Peyer's patch (tissue), 4 donors: ENCODE measurements at places on chromosomes 7 and 10.

- no peak for DNase-seq
Observed at GRCh38 chr7:8442814-8443304, 9.4 kb downstream of the NXPH1 start.

DNA sequence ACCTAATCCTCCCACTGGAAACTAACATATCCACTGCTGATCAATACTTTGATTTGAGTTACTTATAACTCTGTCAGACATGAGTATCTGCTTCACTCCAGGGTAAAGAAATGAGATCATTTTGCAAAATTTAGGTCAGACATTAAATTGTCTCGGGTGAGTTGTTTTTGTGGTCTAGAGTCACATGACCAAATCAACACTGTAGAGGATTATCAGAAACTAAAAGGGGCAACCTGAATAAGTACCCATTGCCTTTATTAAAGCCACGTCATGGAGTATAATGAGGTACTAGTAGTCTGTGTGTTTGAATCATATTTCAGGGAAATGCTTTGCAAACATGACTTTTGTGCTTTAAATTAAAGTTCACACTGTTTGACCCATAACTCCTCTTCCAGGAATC lies 107.7 kb upstream of the ADO start:
- DNase-seq, result no peak

DNA sequence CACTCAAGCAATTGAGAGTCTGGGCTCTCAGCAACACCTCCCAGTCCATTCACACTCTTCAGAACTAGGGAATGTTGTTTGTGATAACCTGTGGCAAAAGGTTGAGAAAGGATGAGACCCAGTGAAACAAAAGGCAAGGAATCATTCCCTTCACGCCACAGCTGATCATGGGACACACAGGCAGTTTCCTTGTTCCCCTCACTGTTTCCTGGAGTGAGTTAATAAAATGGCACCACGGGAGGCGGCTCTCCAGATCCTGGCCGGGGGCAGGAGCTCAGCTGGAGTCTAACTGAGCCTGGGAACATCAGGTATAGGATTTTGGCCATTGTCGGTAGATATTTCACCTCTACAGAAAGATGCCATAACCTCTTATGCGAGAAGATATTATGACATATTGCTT lies 107.3 kb upstream of the FAM171A1 start:
- DNase-seq, result no peak

DNA sequence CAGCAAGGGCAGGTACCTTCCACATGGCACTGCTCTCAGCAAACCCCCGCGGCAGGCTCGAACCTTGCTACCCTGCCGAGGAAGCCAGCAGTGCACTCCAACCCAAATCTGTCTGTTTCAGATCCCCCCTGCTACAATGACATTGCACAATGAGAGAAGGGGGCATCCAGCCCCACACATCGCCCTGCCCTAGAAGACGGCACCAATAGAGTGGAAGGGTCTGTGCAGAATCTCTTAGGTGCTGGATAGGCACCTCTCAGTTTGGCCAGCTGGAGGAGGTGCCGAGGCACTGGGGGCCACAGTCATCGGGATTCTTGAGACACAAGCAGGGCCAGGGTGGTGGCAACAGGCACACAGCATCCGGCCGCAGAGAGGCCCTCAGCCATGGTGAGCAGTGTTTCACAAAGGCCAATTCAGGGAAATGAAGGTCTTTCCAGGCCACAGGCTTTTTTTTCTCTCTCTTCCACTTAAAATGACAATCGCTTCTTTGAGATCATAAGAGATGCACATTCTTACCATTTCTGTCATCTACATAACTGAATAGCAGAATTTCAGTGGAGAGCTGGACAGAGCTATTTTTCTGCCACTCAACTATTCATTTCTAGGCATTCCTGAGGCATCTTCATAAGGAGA lies 281.3 kb downstream of the TNS3 start:
- no peak for DNase-seq

GRCh38 chr7:69677054-69677852 lies 79.0 kb downstream of the AUTS2 start:
- no peak for DNase-seq

DNA sequence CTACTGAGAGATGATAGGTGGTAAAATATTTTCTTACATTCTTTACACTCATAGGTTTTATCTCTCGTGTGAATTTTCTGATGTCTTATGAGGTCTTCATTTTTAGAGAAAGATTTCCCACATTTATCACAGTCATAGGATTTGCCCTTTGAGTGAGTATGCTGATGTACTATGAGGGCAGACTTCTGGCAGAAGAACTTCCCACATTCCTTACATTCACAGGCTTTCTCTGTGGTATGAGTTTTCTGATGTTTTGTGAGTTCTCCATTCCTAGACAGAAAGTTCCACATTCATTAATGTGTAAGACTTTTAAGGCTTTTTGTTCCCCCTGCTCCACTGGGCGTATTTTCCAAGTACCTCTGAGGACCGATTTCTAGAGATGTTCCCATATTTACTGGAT lies 23.5 kb downstream of the ZNF25 start:
- no peak for DNase-seq

DNA sequence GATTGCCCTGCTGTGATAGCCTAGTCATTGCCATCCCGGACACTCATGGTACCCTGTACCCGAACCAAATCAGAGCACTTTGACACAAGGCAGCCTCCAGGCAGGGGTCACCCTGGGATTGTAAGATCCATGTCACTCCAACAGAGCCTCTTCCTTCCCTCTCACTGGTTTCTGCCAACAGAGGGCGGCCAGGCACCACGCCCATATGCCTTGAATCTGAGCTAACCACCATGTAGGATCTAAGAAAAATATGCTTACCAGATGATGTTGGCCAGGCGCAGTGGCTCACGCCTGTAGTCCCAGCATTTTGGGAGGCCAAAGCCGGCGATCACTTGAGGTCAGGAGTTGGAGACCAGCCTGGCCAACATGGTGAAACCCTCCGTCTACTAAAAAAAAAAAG lies 389.2 kb upstream of the KLF6 start:
- no peak for DNase-seq

DNA sequence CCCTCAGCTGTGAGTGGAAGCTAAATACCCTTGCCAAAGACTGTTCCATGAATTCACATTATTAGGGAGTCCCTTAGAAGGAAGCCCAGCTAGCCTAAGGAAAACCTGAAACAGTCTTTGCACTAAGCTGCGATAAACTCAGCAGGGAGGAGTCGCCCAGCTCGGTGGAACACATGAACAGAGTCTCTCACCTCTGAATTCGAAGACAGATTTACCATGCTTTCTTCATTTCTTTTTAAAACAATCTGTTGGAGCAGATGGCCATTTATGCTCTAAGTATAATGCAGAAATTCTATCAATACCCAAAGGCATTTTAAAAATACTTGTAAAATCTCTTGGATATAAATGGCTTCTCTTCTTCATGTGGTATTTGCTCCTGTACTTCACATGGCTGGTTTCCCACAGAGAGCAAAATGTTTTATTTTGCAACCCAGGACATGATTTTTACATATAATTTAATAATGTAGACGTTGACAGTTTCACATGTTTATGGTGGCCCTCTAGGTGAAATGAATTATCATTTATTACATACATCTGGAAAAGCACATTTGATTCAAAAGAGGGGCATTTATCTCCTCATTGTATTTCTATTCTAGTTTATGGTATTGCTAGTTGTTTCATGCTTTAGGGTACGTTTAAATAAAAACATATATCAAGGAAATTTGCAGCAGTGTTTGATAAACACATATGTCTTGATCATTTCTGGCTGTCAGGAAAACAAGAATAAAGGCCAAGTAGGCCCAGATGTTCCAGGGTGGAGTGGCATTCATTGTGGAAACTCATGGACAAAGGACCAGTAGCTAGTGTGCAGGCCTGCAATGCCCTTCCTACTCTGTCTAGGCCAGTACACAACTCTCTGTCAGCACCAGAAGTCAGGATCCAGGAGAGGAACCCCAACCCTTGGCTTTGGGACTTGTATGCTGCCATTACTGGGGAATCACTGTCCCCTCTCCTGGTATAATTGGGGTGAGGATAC lies 52.2 kb downstream of the LRGUK start:
- DNase-seq, result no peak

DNA sequence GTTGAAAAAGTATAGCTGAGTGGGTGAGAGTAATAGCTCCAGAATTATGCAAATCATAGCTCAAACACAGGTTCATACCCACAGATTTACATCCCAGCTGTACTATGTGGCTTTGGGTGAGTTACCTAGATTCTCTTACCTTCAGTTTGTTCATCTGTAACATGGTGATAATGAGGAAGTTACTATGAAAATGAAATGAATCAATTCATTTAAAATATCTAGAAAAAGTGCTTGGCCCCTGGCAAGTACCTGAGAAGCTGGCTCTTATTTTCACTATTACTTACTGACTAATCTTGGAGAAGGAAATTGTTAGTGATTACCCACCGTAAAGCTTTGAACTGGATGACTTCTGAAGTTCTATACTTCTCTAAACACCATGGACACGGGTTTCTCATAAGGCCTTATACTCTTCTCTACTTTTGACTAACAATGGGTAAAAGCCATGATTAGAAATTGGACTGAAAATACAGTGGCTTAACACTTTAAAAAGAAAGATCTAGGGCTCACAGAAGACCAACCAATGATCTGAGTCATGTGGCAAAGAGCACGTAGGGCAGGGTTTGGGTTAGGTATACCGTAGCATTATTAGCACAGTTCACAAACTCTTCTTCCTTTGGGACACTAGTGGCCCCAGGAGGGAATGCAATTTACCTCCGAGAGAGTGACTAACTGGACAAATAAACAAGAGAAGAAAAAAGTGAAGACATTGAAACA lies 149.2 kb downstream of the PLPP4 start:
- DNase-seq, result no peak

DNA sequence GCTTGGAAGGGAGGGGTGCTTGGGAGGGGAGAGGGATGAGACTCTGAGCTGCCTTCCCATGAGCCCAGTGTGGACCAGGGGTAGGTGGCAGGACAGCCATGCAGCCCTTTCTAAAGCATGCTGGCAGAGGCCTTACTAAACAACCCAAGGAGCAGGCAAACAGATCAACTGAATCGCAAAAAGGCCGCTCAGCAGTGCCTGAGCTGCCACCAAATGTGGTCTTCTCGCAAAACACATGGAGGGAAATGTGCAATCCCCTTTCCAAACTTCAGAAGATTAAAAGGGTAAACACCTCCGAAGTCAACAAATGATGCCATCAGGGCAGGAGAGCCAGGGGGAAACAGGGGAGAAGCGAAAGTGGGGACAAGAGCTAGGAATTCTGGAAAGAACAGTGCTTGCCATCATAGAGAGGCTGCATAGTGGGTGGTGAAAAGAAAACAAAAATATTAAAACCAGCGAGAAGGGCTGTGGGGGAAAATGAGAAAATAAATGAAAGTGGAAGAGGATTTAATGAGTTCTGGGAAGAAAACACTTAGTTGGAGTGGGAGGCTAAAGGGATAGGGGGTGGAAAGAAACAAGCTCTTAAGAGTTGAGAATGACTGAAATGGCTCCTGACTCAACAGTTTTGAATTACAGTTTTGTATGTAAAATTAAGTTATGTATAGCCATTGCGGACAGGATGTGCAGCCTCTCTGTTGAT lies 62.2 kb upstream of the ZNF32 start:
- DNase-seq, result no peak

GRCh38 chr10:27312854-27313253 lies 72.3 kb upstream of the ACBD5 start:
- no peak for DNase-seq

GRCh38 chr7:142383841-142384492 lies 126.1 kb upstream of the PRSS58 start:
- DNase-seq, result no peak

GRCh38 chr7:54917613-54918391 lies 101.0 kb upstream of the EGFR start:
- no peak for DNase-seq

DNA sequence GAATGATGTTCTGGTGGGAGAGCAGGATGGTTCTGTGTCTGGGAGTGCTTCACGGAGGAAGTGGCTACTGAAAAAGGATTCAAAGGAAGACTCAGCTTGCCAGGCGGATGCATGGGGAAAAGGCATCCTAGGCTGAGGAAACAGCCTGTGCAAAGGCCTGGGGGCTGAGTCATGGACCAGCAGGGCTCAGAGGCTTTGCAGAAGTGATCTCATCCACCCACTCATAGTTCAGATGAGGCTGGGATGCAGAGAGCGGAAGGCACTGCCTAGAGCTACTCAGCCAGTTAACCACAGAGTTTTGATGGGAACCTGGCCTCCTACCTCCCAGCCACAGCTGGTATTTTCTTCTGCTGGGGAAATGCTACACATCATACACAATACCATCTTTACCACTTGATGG lies 15.8 kb upstream of the ADAMTS14 start:
- peak; percentile 45 for DNase-seq

- DNase-seq, result no peak
Observed at GRCh38 chr7:46099076-46099475, 178.0 kb upstream of the IGFBP3 start.

- no peak for DNase-seq
Observed at GRCh38 chr10:103609231-103610082, 116.0 kb downstream of the NEURL1 start.

GRCh38 chr7:47392241-47392759 lies 189.6 kb downstream of the TNS3 start:
- DNase-seq, result no peak

- peak; percentile 92 for DNase-seq
Observed at GRCh38 chr10:100286051-100287033, at the start of gene BLOC1S2. BLOC1S2 (minus strand) TSS chr10:100286680; CDS start chr10:100286659, 21 bp downstream.

DNA sequence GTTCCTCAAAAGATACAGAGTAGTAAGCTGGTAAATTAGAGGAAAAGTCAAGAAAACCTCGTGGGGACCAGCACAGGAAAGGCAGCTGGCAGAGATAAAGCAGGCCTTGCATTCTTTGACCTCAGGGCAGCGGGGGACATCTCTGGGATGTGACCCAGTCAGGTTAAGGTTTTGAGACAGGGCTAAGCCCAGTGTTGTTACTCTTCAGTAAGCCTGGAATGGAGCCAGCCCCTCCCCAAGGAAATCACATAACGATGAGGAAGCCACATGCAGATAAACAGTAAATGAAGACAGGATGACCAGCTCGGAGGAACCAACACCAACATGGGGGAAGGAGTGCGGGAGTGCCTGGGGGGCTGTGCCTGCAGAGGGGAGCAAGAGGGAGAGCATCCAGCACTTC lies 99.6 kb downstream of the JAZF1 start:
- no peak for DNase-seq

DNA sequence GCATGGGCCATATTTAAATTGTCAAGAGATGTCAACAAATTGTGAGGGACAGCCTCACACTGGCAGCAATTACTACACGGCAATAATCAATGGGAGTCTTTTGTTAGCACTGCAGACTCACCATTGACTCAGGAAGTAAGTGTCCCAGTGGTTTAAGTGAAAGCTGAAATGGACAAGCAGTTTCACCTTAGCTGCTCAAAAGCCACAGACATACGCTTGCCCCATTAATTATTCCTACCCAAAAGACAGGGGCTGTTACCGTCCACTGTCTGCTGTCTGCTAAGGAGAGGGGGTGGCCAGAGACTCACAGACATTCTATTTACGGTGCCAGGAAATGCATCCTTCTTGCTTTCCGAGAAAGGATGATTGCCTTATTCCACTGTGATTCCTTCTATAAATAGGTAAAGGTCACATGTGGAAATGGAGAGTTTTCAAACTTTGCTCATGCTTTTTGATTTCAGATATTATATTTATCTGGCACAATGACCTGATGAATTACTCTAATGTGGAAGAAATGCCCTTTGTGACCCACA lies 309.7 kb upstream of the NFE2L3 start:
- DNase-seq, result no peak
